MV-4-11 (cell line): ENCODE measurements at places on chromosomes 5 and 9.

DNA sequence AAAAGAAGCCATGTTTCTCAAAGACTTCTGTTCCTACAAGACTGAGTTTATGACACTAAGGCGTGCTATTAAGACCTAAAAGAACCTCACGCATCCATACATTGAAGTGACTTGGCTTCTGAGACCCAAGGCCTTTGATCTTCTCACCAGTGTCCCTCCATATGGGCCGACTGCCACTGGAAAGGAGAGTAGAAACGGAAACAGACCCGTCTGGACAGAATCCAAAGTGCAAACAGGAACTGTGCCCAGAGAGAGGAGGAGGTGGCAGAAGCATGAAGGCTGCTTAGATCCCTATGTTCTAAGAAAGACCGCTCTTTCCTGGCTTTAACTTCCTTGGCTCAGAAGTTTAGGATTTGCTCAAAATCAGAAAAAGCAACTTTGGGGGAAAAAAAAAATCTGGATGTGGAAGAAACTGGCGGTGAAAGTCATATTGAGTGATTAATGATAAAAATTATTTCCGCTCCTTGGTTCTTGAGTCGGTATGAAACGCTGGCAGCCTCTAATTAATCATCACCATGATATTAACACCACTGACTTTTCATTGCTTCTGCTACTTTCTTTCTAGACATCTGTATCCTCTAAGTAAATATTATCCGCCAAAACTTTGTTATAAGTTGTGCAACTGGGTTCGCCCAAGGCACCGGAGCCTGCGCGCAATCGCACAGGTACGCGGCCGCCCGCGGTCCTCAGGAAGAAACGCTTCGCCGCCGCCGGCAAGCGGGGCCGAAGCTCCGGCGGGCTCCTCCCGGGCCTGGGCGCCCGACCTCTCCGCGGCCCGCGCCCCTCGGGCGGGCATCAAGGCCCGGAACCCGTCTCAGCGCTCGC lies 726 bp downstream of the DAP start:
- DNase-seq: peak; percentile 70

- DNase-seq: no peak
Measured at GRCh38 chr5:107937651-107938355, 267.1 kb upstream of the EFNA5 start.

DNA sequence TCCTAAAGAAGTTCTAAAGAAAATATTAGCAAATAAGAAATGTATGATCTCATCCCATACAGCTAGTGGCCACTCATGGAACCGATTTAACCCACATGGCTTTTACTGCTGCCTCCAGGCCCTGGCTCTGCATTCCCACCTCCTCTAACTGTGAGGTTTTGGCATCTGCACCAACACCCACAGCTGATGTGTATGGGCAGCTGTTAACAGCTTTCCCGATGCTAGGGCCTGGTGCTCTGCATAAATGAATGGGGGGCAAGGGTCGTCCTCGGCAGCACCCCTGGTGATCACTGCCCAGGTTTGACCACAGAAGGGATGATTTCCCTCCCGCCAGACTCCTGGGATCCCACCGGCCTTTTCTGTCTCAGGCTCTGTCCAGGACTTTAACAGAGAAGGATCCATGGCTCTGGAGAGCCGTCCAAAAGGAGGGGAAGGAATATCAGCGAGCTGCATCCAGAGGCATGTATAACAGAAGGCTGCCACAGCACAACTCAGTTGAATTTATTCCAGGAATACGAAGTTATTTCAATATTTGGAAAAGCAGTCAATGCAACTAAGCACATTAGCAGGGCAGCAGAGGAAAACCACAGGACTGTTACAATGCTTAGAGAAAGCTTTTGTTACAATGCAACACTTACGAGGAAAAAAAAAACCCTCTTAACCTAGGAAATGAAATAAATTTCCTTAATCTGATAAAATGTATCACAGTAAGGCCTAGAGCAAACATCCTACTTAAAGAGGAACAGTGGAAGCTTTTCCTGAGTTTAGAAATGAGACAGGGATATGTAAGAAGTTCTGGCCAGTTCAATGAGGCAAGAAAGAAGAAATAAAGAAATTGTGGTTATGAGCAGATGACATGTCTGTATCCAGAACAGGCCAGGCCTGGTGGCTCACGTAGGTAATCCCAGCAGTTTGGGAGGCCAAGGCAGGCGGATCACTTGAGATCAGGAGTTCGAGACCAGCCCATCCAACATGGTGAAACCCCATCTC lies 63.1 kb downstream of the NACC2 start:
- peak; percentile 60 for DNase-seq

DNA sequence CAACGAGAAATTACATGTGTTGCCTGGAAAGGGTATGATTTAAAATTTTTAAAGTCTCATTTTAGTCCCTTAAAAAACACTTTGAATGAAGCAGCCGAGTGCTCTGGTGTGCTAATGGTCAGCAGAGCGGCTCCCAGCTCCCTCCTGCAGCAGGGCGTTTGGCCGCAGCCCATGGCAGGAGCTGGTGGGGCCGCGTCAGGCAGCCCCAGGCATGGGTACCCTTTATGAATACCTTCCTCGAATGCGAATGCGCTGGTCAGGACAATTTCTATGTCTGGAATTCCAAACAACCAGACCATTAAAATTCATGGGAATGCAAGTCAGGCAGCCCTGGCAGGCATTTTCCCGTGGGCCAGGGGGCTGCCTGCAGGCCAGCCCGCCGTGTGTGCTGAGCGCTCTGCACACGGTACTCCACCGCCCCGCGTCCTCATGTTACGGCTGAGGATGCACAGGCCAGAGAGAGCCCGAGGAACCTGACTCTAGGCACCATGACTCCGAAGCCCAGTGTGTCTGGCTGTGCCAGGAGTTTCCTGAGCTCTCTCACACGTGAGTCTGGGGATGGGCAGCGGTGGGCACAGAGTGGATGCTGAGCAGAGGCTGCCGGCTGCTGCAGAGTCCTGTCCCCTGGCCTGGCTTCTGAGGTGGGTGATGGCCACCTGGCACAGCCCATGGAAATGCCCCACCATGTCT lies 123.7 kb downstream of the WNK2 start:
- no peak for DNase-seq

GRCh38 chr5:35461530-35461929 lies 156.1 kb upstream of the SPEF2 start:
- no peak for DNase-seq

- DNase-seq: peak; percentile 51
Measured at GRCh38 chr5:135645336-135646180, 66.8 kb upstream of the CXCL14 start.

DNA sequence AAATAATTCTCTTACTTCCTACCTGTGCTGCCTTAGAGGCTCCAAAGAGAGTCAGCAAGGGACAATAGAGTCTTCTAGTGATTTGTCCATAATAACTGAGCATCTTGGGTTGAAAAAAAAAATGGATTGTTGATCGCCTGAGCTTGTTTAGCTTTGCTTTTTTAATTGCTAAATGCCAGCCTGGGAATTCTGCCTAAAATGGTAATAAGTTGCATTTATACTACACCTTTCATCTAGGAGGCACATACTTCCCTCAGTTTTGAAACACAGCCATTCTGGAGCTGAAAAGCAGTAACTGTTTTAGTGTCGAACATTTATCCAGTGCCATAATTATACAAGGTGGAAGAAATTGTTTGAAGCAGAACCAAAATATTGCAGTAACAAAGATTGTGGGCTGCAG lies 421.3 kb downstream of the CAAP1 start:
- no peak for DNase-seq

GRCh38 chr5:148619484-148619883 lies 34.8 kb downstream of the HTR4 start:
- DNase-seq: no peak
